ENCODE measurements at places on chromosomes 12 and 14. TPM values are rescaled to one million over a fixed set of nuclear protein-coding genes. Genes with fewer than 3 reads are reported as not detected.

ACSS3 gene
- 12.7 TPM for total RNA-seq

GPR137C gene
- 1.8 TPM for total RNA-seq

EFS gene
- 20.8 TPM for total RNA-seq

DNA sequence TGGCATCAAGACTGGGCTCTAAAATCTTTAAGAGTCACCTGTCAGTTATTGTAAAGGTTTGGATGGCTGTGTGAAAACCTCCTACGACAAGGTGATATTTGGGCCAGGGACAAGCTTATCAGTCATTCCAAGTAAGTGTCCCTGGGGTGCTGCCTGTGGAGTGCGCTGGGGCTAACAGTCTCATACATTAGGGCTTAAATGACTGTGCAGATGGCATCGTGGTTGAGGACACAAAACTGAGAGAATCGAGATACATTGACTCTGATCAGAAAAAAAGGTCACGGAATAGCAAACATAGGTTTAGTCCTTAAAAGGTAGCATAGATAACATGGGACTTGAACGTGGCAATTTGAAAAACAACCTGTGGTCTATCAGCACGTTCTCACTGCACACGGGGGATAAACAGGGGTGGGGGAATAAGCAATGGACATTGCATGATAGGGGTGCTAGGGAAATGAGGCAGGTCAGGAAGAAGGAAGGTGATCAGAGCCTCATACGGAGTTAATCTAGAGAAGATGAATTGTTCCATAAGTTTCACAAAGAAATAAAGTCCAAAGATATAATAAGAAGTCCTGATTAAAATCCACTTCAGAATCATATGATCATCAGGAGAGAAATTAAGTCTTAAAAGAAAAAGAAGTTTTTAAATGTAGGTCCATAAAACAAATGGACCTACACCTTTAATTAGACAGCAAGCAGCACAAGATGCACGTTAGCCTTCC, 100.3 kb downstream of the DAD1 start:
- no peaks in the 10 kb centered on the region for H3K36me3 ChIP-seq
- H3K4me3 ChIP-seq = no peak overlapping the region
- peaks cover 24% of the 10 kb centered on the region for H3K4me1 ChIP-seq
- H3K27me3 ChIP-seq = peaks cover 2% of the 10 kb centered on the region
